Iris pigment epithelial cell (primary cell): ENCODE measurements at places on chromosomes 2 and 18.

DNA sequence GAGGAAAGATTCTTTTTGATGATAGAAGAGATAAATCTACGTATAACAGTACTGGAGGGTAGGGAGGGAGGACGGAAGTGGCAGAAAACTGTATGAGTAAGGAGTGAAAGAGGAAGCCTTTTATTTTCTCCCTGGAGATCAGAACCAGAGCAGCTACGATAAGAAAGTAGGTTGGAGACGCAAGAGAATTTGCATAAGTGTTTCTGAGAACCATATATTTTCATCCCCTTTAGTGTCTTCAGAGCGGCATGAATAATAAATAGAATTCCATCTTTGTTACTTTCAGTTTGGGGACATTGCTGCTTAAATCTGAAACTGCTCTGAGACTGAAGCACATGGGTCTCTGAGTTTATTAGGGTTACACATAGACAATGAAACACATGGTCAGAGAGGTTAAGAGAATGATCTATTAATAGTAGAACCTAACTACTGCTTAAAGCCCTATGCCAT lies 230.2 kb upstream of the TNP1 start:
- DNase-seq = no peak

DNA sequence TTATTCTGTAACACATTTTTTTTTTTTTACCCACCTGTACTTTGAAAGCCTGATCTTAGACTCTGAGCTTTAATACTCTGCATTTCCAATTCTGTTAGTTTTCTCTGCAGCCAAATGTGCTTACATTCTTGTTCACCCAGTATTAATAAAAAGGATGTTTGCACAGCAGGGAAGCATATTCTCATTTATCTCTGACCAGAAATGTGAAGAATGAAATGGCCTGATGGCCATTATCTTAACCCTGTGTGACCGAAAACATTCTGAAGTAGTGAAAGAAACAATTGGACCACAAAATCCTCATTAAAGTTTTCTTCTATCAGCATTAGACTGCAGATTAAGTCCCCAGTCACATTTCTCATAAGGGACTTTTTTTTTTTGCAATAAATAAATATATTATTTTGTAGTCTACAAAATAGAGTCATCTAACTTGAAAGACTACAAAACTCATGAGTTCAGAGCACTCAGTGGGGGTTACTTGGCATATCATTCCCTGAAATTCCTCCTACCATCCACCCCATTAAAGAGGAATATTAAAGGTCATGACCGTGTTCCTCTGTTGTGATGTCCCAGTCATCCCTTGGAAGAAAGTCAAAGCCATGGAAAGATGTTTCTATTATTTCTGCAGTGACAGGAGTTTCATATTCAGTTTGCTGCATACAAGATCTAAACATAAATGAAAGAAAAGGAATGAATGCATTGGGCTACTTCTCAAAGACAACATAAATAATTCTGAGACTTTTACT lies 364.4 kb downstream of the RND3 start:
- peak; percentile 44 for DNase-seq

- DNase-seq = no peak
Measured at GRCh38 chr18:21453511-21453901, 147.0 kb downstream of the ESCO1 start.

GRCh38 chr2:40041422-40042382 lies 262.6 kb upstream of the THUMPD2 start:
- DNase-seq = peak; percentile 78

- DNase-seq = no peak
Measured at GRCh38 chr2:43406651-43407279, 180.4 kb upstream of the ZFP36L2 start.

- peak; percentile 69 for DNase-seq
Measured at GRCh38 chr2:218202266-218202665, 14.7 kb upstream of the ARPC2 start.

DNA sequence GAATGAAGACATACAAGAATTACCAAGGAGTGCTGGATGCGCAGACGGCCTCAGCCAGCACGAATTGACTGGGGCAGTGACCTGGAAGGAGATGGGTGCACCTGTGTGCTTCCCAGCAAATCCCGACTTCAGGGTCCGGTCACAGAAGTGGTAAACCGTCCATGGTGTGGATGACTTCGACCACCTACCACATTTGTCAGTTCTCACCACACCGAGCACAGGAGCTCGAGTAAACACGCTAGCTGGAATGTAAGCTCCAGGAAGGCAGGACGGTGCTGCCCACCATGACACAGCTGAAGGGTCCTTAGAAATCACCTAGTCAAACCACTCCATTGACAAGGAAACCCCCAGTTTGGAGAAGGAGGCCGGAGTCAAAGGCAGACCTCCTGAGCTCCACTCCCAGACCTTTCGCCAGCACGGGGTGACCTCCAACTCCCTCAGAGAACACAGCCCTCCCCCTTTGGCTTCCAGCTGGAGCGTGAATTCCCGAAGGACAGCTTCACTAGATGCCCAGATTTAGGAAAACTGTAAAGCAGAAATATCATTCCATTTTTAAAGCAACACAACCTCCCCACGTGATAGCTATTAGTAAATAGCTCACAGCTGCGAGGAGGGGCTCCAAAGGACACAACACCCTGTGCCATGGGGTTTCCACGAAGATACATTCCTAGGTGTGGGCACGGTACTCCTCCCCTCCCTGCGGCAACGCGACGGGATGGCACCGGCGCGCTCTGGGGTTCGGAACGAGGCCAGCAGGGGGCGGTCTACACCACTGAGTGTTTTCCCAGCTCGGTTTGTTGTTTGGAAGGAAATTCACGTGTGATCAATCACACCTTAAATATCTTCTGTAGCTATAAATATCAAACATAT lies 34.1 kb upstream of the GNAL start:
- peak; percentile 24 for DNase-seq

GRCh38 chr18:49241852-49242251 lies 218.6 kb downstream of the DYM start:
- peak; percentile 80 for DNase-seq

DNA sequence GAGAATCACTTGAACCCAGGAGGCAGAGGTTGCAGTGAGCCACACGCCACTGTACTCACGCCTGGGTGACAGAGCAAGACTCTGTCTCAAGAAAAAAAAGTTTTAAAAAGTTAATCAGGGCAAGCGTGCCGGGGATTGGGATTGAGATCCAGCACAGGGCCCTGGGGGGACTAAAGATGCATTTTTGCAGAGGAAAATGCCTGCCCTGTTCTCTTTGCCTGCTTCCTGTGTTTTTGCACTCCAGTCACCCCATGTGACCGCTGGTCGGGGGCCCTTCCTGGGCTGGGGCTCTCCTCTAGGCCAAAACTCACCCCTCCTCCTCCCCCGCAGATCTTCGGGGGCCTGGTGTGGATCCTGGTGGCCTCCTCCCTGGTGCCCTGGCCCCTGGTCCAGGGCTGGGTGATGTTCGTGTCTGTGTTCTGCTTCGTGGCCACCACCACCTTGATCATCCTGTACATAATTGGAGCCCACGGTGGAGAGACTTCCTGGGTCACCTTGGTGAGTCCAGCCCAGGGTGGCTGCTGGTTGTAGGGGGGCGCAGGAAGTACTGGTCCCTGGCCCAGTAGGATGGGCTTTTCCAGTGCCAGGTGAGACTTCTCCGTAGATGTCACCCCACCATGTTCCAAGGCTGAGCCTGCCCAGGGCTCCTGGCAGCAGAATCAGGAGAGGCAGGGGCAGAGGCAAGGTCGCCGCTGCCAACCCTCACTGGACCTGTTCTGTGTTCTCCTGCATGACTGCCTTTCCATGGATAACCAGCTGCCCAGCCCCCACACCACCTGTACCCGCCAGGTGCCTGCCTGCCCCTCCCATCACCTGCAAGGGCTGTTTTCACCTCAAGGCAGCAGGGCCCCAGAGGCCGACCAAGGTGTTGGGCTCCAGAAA lies 22.4 kb downstream of the MAL start:
- DNase-seq = no peak

DNA sequence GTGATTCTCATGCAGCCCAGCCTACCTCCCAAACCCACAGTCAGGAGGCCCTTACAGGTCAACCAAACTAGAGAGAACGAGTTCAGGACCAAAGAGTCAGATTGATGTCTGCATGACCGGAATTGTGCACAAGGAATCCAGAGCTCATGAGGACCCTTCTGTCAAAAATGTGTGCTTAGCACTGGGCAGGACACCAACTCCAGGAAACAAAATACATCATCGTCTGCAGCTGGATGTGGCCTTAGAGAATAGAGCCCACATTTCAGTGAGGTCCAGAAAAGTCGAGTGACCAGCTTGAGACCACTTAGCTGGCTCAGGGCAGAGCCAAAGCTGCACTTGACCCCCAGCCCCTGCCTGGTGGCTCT lies 3.2 kb downstream of the TNS1 start:
- DNase-seq = no peak

GRCh38 chr2:69177063-69177771 lies 164.2 kb downstream of the ANTXR1 start:
- DNase-seq = peak; percentile 97

DNA sequence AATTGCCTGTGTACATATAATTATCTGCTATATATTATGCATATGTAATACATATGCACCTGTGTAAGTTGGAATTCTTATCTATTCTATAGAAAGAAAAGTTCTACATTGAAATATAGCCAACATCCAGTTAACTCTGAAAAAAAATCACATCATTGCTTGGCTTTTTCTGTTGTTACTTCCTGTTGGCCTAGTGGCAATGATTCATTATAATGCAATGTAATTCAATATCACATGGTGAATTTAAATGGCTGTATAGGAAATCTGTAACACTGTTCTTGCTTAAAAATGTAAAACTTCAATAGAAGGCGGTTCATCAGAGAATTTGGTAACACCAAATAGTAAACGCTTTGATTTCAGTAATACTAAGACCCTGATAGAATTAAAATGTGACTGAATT lies 44.5 kb upstream of the MAP4K3 start:
- peak; percentile 73 for DNase-seq

DNA sequence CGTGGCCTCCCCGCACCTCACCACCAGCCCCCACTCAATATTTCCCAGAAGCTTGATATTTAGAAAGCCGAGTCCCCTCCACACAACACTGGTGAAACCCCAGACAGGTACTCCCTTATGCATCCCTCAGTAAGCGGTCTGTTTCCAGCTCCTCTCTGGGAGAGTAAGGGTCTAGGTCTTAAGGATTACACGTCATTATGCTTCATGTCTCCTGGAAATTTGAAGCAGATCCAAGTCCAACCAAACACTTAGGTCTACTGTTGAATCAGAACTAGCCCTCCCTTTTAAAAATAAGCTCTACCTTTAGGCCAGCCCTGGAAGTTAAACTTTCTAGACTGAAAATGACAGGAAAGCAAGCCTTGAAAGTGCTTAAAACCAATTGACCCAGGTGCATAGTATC lies 1.5 kb upstream of the OST4 start:
- peak; percentile 43 for DNase-seq

DNA sequence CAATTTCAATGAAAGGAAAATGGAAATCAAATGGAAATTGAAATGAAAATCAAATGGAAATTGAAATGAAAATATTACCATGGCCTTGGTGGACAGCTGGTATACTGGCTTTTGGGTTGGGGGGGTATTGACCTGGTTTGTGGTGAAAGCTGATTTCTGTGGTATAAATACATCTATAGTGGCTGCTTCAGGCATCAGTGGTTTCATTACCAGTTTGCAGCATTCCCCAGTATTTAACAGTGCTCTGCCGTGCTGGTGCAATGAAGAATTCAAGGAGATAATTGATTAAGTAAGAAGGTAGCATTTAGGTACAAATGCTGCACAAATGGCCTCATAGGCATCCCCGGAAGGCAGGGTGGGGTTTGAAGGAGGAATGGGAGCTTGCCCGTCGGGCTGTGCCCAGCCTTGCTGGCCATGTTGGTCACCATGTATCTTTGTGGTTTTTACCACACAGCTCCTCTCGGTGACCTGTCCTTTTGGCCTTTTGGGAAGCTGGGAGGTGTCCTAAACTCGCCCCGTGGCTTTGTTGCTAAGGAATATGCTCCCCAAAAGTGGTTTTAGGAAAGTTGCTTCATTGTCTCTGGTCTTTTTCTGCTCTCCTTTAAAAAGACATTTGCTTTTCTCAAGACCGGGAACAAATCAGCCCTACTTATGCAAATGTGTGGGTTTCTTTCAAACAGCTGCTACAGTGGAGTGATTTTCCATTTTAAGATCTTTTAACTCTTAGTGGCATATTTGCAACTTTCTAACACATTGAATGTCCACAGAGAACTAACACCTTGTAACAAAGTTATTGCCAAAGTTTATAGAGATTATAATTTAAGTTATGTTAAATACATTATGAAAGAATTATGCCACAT lies 28.6 kb downstream of the SNTG2 start:
- DNase-seq = no peak

- no peak for DNase-seq
Measured at GRCh38 chr2:168742258-168742932, 60.0 kb upstream of the NOSTRIN start.

- DNase-seq = no peak
Measured at GRCh38 chr2:109453371-109453995, 160.3 kb downstream of the SEPTIN10 start.

DNA sequence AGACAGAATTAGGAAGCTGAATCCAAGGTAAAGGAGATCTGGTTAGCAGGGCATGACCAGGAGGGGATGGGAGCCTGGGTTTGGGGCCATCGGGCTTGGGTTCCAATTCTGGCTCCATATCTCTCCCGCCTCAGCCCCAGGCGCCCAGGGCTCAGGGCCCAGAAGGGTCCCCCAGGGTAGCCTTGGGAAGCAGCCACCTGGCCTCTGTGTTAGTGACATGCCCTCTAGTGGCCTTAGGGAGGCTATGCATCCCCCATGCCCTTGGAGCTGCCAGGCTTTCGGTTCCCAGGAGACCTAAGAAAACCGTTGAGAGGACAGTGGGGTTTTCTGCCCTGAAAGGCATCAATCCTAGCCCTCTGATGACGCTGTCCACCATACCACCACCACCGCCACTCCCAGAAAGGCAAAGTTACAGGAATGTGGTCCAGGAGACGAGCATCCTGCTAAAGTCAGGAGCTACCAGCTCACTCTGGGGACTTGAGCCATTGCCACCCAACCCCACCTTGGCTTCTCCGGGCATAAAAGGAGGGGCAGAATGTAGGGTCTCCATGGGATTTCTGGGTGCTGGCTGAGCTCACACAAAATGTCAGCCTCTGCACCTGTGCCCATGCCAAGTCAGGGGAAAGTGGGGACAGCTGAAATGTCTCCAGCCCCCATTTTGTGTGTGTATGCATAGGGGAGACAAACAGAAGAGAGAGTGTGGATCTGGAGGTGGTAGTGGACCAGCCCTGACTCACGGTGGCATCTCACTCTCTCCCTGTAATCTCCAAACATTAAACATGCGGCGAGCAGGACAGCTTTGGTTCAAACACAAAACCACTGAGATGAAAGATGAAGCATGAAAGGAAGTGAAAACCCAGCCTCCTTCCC lies 56.5 kb downstream of the EMX1 start:
- DNase-seq = peak; percentile 50
